ENCODE measurements at places on chromosomes 4 and X.

GRCh38 chr4:373062-373839 lies 35.6 kb downstream of the ZNF141 start:
- no peak for DNase-seq

DNA sequence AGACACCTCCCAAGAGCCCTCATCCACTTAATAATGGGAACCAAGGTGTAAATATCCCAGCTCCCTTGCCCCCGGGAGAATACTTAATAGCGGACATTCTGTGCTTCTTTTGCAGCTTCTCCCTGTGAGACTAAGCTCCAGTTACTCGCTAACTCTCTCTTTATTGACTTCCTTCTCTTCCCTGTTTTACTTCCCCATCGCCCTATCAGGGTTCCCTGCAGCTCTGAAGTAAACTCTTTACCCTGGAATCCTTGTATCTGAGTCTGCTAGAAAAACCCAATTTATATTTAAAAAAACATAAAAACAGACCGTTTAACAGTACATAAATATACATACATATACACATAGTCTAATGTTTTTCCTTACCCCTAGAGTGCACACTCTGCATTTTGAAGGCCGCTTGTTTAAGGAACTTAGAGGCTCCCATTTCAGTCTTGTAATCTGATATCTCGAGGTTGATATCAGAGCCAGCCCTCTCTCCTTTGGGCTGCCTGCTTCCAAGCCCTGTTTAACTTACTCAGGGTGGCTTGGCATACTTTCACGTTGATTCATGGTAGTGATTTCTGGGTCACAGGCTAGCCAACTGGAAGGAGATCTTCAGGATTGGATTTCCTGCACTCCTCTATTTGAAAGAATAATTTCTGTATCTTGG lies 177.4 kb upstream of the SCML1 start:
- no peak for DNase-seq

DNA sequence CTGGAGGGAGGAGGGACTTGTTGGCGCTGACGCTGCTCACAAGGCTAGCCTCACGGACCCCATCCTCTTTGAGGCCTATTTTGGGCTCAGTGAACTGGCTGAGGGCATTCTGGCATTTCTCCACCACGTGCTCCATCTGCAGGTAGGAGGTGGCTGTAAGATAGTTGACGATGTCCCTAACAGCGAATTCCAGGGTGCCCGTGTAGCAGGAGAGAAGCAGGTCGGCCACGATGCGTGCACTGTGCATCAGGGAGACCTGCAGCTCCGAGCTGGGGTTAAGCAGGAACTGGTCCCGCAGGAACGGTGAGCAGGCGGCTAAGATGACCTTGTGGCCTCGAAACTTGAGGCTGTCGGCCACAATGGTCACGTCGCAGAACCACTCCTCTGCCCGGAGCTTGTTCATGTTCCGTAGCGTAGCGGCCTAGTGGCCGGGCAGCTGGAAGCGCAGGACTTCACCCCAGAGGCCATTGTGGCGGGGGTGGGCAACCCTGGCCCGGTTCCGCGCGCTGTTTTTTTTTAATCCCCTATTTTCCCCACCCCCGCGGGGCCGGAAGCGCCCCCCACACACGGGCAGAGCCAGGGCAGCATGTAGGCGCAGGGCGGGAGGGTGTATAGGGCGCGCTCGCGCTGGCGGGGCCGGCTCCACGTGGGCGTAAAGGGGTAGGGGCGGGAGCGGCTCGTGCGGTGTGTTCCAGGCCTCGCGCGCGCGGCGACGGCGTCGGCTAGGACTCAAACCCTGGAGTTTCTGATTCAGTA lies 73.2 kb downstream of the UBE2K start:
- no peak for DNase-seq

GRCh38 chr4:185127021-185127925 lies 15.8 kb upstream of the SLC25A4 start:
- DNase-seq = no peak

- DNase-seq = no peak
Measured at GRCh38 chr4:40675166-40675565, 45.5 kb upstream of the RBM47 start.

GRCh38 chrX:18668071-18668835 lies 3.7 kb downstream of the RS1 start:
- DNase-seq = no peak

- DNase-seq = no peak
Measured at GRCh38 chrX:125826774-125827451, 339.2 kb downstream of the DCAF12L2 start.

All from CD4-positive, alpha-beta T cell treated with Interleukin-10 for 1 hour (primary cell).